ENCODE measurements at places on chromosomes 12 and 14.

DNA sequence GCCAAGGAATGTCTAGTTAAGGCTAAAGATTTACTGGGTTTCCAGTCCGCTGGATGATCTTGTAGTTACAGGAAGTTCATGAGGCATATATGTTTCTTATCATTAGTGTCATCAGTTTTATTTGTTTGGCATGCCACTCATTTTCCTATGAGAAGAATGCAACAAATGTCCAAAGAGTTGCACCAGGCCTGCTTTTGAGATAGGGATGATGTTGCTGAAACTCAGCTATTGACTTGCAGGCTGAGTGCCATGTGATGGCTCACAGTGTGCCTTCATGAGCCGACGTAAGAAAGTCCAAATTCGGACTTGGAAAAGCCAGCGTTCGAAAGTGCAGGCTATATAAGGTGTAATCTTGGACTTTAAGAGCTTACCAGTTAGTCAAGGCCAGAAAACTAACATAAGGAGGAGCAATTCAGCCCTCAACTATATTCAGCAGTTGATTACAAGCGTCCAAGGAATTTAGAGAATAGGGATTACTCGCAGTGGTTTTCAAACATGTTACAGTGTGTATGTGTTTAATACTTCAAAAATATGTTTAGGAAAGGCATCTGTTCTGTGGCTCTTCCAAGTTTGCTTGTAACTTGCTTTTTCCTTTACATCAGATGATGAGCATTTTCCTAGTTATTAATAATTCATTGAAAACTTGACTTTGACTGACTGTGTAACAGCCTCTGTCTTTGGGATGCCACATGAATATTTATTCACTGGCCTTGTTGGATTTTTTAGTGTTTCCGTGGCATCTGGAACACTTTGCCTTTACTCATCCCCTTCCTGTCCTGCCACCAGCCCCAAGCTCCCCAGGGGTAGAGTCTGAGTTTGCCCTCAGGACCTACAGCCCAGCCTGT is 101.3 kb downstream of the LGMN start:
- no peak for DNase-seq

- DNase-seq = no peak
These were observed 10.1 kb downstream of the NOC4L start for GRCh38 chr12:132154341-132154761.

DNA sequence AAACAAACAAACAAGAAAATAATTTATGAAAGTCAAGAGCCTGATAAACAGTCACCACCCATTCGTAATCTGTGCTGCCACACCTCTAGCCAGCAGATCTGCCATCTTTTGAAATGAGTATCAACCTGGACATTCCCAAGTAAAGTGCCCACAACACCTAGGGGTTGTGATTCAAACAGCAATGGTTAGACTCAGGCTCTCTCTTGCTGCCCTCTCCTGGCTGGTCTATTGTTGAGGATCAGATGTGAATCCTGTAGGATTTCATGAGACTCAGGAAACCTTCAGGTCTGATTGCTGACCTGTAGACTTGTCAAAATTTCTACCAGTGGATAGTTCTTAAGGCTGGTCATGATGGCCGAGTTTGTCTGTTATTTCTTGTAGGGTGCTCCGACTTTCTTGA is 26.8 kb downstream of the DGLUCY start:
- DNase-seq = no peak

DNA sequence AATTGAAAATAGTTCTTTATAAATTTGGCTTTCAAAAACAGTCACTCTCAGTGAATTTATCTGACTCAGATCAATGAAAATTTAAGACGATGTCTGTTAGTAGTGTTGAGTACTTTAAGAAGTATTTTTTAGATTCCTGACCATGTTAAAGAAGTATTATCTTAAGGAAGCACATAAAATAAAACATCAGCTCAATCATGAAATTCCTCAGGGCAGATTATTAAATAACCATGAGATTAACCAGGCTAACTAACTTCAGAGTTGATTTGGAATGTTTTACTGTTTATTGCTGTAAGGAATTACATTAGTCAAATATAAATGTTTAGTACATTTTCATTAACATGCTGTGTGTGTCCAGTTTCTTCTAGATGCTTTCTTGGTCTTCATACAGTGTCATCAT is 160.2 kb downstream of the PELI2 start:
- DNase-seq = no peak

DNA sequence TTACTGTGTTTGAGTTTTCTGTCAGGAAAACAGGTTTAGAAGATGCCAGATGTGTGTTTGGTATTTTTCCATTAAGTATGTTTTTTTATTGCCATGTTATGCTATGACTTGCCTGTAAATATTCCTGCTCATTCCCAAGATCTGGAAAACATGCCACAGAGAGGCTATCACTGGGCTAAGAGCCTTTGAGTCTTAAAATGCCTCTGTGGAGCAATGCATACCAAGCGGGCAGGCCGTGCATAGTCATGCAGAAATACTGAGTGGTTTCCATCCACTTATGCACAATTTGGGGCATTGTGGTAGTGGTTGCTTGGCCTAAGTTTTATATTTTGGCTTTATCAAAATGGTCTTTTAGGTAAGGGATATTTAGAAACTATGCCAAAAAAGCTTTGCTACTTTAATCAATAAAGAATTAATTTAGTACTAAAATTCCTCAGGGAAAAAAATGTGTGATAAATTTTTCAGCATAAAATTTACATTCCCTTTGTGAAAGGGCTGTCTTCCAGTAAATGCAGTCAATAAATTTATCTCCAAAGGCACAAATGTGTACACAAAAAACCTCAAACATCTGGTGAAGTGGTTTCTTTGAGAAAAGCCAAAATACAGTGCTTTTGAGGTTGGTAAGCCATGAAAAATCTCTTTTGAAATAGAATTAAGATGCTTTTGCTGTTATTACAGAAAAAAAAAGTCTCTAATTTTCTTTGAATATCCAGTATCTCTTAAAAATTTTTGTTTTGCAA is 341.3 kb upstream of the FBXO33 start:
- no peak for DNase-seq

DNA sequence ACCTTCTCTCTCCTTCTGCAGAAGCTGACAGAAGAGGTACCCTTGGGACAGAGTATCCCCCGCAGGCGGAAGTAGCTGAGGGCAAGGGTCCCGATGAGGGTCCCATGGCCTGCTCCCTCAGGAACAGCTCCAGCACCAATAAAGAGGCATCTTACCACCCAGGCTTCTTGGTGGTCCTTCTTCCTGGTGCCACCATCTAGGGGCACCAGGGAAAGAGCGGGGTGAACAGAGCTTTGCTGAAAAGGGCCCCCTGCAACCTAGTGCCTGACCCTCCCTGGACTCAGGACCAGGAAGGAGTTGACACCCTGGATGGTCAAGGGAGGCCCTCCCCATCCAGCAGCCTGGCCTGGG is 591 bp upstream of the IRF9 start:
- DNase-seq = no peak

- DNase-seq = no peak
These were observed 27.6 kb upstream of the ARHGAP5 start for GRCh38 chr14:32049361-32050088.

- no peak for DNase-seq
These were observed 57.7 kb upstream of the NPFF start for GRCh38 chr12:53564941-53565340.

DNA sequence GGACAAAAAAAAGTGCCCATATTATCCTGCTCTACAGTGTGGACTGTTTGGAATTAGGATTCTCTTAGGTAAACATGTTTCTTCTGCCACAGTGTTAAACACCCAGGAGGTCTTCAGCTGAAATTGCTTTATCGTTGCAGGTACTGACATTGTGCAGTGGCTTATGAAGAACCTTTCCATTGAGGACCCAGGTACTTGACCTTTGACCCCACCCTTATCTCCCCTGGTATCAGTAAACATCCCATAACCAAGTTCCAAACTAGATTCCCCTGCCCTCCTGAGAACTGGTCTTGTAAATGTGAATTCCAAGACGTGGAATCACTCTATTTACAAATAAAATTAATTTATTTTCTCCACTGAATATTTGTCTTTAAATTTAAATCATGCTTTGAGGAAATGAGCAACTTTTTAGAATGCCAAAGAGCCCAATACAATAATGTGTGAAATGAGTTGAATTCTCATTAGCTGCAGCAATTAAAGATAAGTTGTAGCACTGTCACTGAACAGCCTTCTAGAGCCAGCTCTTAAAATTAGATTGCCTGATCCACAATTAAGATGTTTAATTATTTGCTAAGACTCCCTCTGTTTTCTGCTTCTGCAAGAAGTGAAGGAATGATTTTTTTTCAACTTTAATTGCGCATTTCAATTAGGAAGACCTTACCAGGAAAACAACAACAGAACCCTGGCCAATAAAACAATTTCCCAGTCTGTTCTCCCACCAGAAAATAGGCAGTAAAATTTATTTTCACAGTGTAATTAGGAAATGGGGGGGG is 439.3 kb downstream of the DPF3 start:
- DNase-seq = no peak

- no peak for DNase-seq
These were observed 1.7 kb upstream of the SELPLG start for GRCh38 chr12:108635201-108635996.

- DNase-seq = no peak
These were observed 37.7 kb downstream of the NRDE2 start for GRCh38 chr14:90293766-90294730.

GRCh38 chr14:40318211-40318719 is 886.0 kb upstream of the FBXO33 start:
- DNase-seq = no peak

- no peak for DNase-seq
These were observed 102.7 kb downstream of the NTF3 start for GRCh38 chr12:5534426-5535199.

DNA sequence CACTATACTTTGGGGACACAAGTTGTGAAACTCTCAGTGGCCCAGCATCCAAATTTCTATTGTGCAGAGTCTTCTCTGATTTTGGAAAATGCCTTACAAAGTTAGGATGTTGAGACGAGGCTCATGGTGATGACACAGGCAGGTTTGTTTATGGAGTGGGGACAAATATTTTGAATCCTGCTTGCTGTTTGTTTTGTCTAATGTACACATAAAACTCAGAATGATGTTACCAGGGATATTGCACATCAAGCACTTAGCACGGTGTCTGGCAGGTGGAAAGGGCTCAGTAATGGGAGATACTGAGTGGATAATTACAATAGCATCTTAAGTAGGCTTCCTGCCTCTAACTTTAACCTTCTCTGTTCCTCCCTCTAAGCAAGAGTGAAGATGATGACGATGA is 628.9 kb upstream of the TBX3 start:
- DNase-seq = no peak

- no peak for DNase-seq
These were observed 147.8 kb upstream of the ATP2B1 start for GRCh38 chr12:89856431-89856830.

DNA sequence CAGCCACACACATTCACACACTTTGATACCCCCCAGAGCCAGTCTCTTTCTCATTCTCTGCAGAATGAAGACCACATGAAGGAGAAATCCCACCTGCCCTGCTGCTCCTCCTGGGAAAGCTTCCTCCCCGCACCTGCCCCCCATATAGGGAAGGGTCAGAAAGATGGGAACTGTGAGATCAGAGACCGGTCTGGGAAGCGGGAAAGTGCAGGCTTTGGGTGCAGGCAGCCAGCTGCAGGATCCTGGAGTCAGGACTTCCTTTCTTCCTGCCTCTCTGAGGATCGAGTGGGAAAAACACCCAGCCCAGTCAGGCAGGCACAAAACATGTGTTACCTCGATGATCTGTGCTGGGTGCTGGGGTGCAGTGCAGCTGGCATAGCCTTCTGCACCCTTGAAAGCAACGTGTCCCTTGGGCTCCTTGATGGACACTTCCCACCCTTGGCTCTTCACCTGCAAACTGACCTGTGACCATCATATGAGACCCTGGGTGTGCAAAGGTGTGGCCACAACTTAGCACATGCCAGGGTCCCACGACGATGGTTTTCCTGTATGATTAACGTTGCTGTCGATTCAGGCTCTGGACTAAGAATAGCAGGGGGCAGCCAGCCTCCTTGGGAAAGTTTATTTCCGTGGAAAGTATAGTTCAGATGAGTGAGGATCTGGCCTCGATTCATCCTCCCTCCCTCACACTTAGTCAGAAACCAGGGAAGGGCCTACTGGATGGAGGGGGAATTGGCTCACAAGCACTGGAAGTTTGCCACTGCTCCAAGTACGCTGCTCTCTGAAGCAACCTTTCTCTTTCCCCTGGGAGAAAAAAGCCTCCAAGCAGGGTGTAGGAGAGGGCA is 105.4 kb upstream of the MED13L start:
- no peak for DNase-seq

DNA sequence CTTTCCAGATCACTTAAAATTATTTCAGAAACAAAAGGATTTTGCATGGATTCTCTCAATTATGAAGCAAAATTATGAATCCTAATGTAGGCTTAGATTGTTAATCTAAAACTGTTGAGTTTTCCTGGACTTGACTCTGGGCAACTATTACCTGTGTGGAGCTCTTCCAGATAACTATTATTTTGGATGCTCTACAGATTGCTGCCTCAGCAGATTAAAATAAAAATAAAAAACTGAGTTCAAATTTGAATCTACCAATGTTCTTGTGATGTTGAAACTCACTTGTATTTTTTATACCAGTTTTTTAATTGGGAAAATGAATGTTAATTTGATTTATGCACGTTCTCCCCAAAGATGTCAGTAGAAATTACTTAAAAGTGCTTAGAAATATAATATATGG is 120.5 kb upstream of the NAV3 start:
- no peak for DNase-seq

GRCh38 chr14:93905623-93906022 is 21.5 kb upstream of the FAM181A start:
- no peak for DNase-seq

DNA sequence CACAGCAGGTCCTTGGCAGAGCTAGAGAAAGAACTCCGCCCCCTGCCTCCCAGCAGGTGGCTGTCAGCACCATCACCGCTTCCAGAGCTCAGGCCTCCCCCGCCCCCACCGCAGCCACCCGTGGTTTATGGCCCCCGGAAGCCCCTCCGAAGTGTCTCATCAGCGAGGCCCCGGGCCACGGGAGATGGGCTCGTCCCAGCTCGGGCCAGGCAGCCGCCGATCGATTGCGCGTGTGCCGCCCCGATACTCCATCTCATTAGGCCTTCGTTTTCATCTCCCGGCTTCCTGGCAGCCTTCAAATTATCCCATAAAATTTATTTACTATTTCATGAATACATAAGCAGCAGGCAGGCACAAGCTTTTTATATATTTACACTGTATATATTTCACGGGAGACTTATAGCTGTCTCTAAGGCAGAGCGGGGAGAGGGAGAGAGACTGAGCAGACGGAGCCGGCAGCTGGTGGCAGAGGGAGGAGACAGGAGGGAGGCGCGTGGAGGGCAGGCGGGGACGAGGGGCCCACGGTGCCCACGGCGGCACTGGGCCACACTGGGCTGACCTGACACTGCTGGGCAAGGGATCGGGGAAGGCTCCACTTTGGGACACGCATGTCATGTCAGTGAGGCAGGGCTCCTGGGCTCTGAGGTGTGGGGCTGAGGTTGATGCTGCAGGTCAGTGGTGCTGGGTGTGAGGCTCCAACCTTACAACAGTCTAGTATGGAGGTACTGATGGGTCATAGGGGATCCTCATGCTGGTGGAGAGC is 241.2 kb downstream of the RBM19 start:
- no peak for DNase-seq

Data from activated T-cell treated with anti-CD3 and anti-CD28 coated beads for 48 hours (primary cell).